ENCODE measurements at places on chromosomes 12 and 14.
A peak's percentile ranks its signal among the peaks of the same experiment; 100 is the strongest.

DNA sequence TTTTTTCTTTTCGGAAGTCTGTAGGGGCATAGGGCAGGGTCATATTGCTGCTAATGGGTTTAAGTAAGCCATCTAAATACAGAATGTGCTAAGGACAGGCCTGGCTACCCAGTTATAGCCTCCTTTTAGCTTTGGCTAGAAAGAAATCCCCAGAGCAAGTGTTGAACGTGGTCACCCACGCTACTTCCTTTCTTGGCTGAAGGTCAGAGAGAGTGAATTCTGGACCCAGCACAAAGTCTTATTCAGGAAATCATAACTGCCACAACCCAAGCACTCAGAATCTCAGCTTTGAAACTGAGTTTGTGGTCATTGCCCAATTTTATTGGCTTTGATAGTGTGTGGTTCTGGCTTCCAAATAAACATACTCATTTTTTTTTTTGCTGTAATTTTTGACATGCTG is 542.1 kb upstream of the ATP2B1 start:
- H3K27me3 ChIP-seq, result no peaks in the 10 kb centered on the region
- no peak for DNase-seq
- H3K36me3 ChIP-seq, result no peaks in the 10 kb centered on the region

GRCh38 chr12:46535376-46535775 is 162.8 kb upstream of the SLC38A2 start:
- H3K27me3 ChIP-seq, result no peaks in the 10 kb centered on the region
- DNase-seq, result no peak
- no peak overlapping the region for H3K27ac ChIP-seq
- H3K36me3 ChIP-seq, result no peaks in the 10 kb centered on the region
- peaks cover 10% of the 10 kb centered on the region for H3K4me1 ChIP-seq

- H3K4me3 ChIP-seq, result no peak overlapping the region
- H3K27ac ChIP-seq, result no peak overlapping the region
- no peaks in the 10 kb centered on the region for H3K27me3 ChIP-seq
- peaks cover 6% of the 10 kb centered on the region for H3K36me3 ChIP-seq
- no peaks in the 10 kb centered on the region for H3K4me1 ChIP-seq
Observed at GRCh38 chr12:70508178-70508577, 129.1 kb downstream of the PTPRB start.

DNA sequence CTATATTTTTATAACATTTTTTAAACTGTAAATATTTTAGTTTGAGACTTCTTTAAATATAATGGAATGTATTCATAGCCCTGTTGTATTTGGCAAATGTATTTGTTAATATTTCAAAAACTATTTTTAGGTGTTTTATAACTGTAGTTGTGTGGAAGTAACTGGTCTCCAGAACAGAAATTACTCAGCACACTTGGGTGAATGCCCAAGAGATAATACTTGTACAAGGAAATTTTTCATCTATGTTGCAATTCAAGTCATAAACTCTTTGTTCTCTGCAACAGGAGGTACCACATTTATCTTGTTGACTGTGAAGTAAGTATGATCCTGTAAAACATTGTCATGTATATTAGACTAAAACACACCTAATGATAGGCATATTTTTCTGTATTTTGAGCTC is 72.8 kb downstream of the SLCO1B3 start:
- no peak overlapping the region for H3K4me3 ChIP-seq
- no peak for DNase-seq

- no peak overlapping the region for H3K27ac ChIP-seq
- H3K4me1 ChIP-seq, result peaks cover 10% of the 10 kb centered on the region
- H3K27me3 ChIP-seq, result no peaks in the 10 kb centered on the region
- H3K4me3 ChIP-seq, result no peak overlapping the region
- no peak for DNase-seq
Observed at GRCh38 chr12:124680863-124681778, 113.7 kb upstream of the NCOR2 start.

GRCh38 chr12:131597333-131597732 is 113.6 kb upstream of the SFSWAP start:
- H3K4me1 ChIP-seq, result peaks cover 13% of the 10 kb centered on the region
- H3K36me3 ChIP-seq, result no peaks in the 10 kb centered on the region
- DNase-seq, result no peak
- no peak overlapping the region for H3K4me3 ChIP-seq
- no peak overlapping the region for H3K27ac ChIP-seq

- H3K36me3 ChIP-seq, result no peaks in the 10 kb centered on the region
- peak overlapping the region; percentile 70 for H3K4me3 ChIP-seq
- H3K27me3 ChIP-seq, result no peaks in the 10 kb centered on the region
- peaks cover 22% of the 10 kb centered on the region for H3K4me1 ChIP-seq
- peak; percentile 49 for DNase-seq
- peak overlapping the region; percentile 60 for H3K27ac ChIP-seq
Observed at GRCh38 chr12:9793779-9794395, 33.2 kb upstream of the CD69 start.

- no peaks in the 10 kb centered on the region for H3K27me3 ChIP-seq
- no peaks in the 10 kb centered on the region for H3K4me1 ChIP-seq
- no peaks in the 10 kb centered on the region for H3K36me3 ChIP-seq
- H3K27ac ChIP-seq, result no peak overlapping the region
- no peak overlapping the region for H3K4me3 ChIP-seq
Observed at GRCh38 chr14:102131741-102132140, 8.0 kb upstream of the WDR20 start.

DNA sequence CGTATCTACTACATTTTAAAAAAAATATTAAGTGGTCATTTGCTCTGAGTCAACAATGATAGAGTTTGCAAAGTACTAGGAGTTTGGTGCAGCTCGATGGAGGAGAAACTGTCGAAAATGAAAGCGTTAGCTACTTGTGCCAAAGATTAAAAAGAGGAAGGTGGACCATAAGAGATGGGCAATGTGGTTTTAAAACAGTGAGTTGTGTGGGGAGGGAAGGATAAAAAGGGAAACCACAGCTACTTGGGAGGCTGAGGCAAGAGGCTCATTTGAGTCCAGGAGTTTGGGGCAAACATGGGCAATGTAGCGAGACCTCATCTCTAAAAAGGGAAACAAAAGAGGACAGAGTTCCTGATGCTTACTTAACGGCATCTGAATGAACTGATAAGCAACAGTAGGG is 18.2 kb upstream of the STRAP start:
- no peak overlapping the region for H3K27ac ChIP-seq
- peak overlapping the region; percentile 23 for H3K4me3 ChIP-seq
- peaks cover 4% of the 10 kb centered on the region for H3K4me1 ChIP-seq
- no peak for DNase-seq
- H3K27me3 ChIP-seq, result peaks cover 19% of the 10 kb centered on the region
